ENCODE measurements at places on chromosomes 6 and 20. TPM values are rescaled to one million over a fixed set of nuclear protein-coding genes. Genes with fewer than 3 reads are reported as not detected.

FAM120B gene
- total RNA-seq = 24.1 TPM

ESF1 gene
- 9.2 TPM for total RNA-seq

IL17F gene
- total RNA-seq = not detected

SMOC2 gene
- 424 TPM for total RNA-seq

- no peak for DNase-seq
Observed at GRCh38 chr6:101404775-101405174, 11.3 kb downstream of the GRIK2 start.

GRCh38 chr6:11432713-11433450, 104.7 kb upstream of the TMEM170B start:
- no peak for DNase-seq

- no peak for DNase-seq
Observed at GRCh38 chr6:35673755-35674154, 15.0 kb downstream of the FKBP5 start.

Data from thoracic aorta (tissue), 2 donors.